ENCODE measurements at places on chromosomes 1 and 21.
A peak's percentile ranks its signal among the peaks of the same experiment; 100 is the strongest.

DNA sequence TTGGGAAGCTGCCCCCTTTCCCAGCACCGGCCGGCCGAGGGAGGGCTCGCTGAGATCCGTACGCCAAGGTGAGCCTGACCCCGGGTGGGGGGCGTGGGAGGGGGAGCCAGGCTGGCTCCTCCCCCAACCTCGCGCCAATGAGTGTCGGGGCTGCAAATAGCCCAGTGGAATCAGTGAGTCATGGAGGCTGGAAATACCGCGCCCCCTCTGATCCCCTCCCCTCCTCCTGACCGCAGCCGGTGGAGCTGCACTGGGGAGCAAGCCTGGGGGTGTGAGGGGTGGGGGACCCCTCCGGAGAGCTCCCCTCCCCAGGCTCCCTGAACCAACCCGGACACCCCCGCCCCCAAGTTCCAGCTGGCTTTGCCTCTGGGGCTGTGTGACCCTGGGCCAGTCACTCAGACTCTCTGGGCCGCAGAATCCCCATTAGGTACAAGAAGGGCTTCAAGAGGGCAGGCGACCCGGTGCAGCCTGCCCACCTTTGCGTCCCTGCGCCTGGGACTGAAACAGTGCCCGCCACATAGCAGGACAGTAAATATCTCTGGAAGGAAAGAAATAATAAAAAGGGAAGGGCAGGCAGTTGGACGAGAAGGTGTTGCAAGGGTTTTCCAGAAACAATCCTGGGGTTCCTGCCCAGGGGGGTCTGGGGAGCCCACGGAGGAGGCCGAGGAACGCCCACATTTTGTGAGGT is 4.5 kb downstream of the HSPB7 start:
- peak; percentile 30 for DNase-seq

DNA sequence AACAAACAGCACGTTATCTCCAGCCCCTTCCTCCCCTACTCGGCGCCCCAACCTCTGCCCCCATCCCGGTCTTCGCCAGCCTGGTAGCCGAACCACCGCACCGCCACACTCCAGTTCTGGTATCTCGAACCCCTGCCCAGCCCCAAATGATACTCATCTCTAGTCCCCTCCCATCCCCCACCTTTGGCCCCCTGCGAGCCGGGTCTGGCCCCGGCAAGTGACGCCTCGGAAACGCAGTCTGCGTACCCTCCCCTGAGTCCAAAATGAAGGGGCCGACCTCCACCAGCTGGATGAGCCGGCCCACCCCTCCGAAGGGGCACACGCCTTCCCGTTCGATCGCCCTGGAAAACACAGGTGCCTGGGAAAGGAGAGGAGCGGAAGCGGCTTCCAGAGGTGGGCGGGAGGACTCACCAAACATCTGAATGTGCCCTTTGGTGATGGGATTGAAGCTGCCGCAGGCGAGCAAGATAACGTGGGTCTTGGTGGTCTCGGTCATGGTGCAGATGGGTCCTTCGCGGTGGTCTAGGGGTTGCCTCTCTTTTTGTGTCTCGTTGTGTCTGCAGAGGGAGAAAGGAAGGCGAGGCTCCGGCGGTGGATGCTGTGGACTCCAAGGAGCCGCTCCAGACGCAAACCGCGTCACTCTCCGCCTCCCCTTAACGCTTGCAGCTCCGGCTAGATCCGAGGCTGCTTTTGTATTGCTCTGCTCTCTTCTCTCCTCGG is at the start of gene NMNAT2:
TSS of gene NMNAT2 (minus strand) at position 609 of the 720 bp plus-strand sequence. CDS start at position 496, 113 bp downstream.
- DNase-seq, result no peak

- DNase-seq, result no peak
Measured at GRCh38 chr1:152924191-152924590, 15.8 kb downstream of the IVL start.

DNA sequence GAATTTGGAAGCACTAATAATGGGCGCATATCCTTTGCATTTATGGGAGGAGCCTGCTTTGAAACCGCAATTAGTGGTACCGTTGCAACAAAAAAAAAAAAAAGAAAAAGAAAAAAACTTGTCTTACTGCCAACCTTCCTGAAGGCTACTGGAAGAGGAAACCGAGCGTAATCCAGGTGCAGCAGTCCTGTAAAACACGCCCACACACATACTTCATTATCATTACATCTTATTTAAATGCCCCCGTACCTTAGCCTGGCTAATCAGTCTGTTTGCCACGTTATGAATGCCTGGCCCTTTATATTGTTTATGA is 686 bp upstream of the ZNF281 start:
- no peak for DNase-seq

GRCh38 chr21:38968887-38969543 is 163.3 kb downstream of the ETS2 start:
- DNase-seq, result no peak
